NCI-H226 (cell line): ENCODE measurements at places on chromosomes 16 and 17.

GRCh38 chr16:20707461-20707860 lies 10.0 kb upstream of the ACSM1 start:
- no peak for DNase-seq

GRCh38 chr16:83717308-83717707 lies 90.5 kb upstream of the HSBP1 start:
- no peak for DNase-seq

GRCh38 chr16:6374821-6375220 lies 957.8 kb upstream of the RBFOX1 start:
- DNase-seq = no peak

- DNase-seq = peak; percentile 77
These were observed 8.6 kb downstream of the ARHGAP17 start for GRCh38 chr16:25006504-25007056.

DNA sequence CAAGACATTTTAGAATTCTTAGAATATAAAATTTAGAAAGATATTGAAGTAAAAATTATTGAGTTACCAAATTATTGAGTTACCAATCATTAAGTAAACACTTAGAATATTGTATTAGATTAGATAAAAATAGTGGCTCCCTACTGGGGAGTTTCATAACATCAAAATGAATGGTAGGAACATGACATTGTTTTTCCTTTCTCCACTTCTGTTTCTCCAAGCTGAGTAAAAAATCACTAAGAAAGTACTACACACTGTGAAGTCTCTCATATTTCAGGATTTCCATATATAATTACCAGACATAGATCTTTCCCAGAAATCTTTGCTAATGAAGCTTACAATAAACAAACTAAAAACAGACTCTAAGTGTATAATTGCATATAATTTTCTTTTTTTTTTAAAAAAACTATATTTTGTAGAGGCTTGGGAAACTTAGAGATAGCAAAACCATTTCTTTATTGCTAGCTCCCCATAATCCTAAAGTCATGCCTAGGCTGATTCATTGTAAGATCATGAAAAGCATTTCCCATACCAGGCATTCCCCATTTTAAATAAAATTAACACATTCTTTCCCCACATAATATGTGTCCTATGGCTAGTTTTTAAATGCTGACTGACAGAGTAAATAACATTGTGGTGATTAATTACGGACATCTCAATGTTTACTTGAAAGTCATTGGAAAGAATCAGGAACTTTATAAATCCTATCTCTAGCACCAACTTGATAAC lies 1408.7 kb upstream of the GOT2 start:
- no peak for DNase-seq

- DNase-seq = no peak
These were observed 15.9 kb downstream of the ST6GALNAC2 start for GRCh38 chr17:76569607-76570279.

GRCh38 chr17:82343560-82343959 lies 10.0 kb upstream of the SECTM1 start:
- DNase-seq = no peak

DNA sequence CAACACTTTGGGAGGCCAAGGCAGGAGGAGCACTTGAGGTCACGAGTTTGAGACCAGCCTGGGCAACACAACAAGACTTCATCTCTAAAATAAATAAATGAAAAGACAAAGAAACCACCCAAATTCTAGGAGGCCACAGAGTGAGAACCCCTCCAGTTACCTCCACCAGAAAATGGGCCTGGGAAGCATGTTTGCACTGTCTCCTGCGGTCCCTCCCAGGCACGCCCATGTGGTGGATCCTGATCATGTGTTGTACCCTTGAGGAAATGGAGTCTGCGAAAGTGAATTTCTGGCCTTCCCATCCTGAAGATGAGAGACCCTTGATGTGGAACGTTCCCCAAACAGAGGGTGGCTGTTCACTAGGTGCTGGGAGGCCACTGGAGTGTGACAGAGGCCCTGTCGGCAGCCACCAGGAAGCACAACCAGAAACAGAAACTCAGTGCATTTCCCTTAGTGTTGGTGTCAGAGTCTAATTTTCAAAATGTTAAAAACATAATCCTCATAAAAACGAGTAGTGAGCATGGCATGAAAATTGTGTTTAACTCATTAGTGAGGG lies 19.2 kb upstream of the USP22 start:
- no peak for DNase-seq

DNA sequence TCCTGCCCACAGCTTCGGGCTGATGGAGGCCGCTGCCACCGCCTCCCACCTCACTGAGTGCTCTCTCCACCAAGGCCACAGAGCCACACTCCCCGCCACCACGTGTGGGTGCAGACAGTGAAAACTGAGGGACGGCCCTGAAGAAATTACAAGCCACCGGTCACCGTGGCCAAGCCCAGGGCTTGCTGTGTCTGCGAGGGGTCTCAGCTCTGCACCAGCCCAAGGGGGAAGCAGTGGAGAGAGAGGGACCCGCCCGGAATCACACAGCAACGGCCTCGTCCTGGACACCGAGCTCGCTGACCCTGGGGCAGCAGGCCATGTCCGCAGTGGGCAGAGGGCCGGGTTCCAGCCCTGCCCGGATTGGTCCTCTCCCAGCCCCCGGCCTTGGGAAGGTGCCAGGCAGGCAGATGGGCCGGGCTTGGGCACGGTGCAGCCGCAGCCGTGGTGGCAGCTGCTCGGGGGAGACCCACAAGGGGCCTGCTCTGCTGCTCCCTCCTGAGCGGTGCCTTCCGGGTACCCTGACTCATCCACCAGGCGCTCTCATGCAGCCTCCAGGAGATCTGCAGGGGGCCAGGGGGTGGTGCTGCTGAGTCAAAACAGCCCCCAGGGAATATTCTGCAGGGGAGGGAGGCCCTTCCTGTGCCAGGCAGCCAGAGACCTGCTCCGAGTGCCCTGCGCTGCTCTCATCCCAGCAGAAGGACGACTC lies 52.0 kb downstream of the CBFA2T3 start:
- DNase-seq = peak; percentile 85

GRCh38 chr17:74374858-74375257 lies 7.6 kb downstream of the GPR142 start:
- no peak for DNase-seq

DNA sequence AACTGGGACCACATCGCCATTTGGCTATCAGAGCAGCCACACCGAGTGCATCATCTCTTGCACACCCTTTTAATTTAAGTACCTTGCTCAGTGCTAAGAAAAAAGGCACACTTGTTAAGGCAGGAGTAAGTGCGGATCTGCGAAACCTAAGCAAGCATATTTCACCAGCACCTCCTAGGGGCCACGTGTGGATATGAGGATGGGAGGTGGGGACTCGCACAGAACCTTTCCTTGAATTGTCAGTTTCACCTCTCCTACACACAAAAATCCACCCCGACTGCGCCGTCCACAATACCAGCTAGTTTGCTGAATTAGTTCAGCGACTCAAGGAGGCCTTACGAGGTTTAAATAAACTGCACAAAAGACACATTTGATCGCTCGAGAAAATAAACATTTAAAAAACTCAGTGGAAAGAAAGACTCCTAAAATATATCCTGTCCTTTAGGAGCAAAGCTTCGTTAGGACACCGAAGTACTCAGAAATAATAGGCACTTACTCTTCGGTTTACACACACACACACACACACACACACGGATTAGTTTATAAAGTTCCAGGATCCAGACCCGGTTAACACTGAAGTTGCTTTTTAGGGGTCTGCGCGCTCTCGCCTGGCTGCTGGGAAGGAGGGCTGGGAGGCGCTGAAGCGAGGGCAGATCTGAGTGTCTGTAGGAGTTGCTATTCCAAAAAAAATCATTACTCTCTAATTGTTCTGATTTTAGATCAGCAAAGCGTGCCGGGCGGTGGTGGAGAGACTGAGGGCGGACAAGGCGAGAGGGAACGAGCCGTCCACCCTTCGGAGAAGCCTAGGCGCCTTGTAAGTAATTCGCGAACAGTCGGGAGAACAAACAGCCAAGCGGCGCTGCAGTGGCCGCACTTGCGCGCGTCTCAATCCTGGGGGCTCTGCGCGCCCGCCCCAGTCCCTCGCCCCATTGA lies 1.0 kb upstream of the KCNJ2 start:
- DNase-seq = no peak

GRCh38 chr17:9268546-9268945 lies 247.2 kb downstream of the NTN1 start:
- no peak for DNase-seq

GRCh38 chr17:33901085-33901484 lies 354.0 kb upstream of the CCL2 start:
- DNase-seq = no peak

- DNase-seq = no peak
These were observed 73.9 kb downstream of the AMFR start for GRCh38 chr16:56351481-56351880.

GRCh38 chr17:80645706-80646325 lies 101.2 kb downstream of the RPTOR start:
- no peak for DNase-seq

DNA sequence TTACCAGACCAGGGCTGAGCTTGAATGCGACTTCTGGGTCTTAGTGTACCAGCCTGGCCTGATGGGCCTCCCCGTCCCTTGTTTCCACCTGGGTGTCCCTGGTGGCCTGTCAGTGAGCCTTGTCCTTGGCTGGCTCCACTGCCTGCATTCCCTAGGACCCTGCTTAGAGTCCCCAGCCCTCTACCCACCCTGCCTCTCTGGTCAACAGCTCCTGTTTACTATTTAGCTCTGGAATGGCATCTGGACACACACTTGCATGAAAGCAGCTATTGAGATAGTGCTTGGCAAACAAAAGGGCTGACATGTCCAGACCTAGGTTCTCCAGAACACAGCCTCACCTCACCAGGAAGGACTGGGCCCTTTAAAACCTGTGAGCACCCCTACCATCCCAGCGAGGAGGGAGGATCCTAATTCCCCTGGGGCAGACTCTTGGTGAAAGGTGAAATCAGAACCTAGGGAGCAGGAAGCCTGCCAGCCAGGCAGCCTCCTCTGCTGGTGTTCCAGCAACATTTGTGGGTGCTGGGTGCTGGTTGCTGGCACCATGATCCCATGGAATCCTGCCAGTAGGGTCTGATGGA lies 38.8 kb downstream of the RAI1 start:
- DNase-seq = no peak

DNA sequence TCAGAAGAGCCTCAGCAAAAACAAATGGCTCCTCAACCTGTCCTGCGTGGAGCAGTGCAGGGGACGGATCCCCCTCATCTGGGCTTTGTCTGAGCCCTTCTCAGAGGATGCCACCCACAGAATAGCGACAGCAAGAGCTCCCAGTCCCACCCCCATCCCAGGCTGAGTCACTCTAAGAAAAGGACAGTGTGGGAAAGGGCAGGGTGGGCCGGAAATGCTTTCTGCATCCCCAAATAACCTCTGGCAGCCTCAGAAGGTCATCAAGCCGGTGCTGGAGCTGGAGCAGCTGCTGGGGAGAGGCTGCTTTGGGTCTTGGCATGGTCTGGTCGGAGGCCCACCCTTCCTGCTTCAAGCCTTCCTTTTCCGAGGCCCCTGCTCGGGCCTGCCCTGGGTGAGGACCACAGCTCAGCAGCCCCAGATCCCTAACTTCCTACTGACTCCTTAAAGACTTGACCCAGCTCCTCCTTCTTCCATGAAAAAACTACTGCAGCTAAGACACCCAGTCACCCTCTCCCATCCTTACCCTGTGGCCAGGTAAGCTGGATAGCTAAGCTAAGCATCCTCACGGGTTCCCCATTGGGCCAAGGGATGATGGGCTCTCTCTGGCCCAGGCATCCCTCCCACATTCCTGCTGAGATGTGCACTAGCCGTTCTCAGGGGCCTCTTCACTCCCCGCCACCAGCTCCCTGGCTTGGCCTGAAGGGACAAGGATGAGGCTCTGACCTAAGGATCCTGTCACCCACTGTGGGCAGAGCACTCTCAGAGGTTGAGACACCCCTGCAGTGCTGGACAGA lies 8.7 kb downstream of the SLC12A4 start:
- no peak for DNase-seq

DNA sequence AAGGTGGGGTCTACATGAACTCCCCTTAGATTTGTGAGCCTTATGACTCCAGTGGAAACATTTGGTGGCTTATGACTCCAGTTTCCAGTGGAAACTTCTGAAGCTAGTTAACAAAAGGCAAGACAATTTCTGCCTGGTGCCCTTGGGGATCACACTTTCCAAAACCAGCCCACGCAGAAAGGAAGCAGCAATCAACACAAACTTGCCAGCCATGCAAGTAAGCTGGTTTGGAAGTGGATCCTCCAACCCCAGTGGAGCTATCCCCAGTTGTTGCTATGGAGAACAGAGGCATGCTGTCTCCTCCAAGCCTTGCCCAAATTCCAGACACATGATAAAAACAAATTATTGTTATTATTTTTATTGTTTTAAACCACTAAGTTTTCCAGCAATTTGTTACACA lies 130.9 kb downstream of the CDH11 start:
- no peak for DNase-seq

GRCh38 chr17:7466318-7466638 lies 13.2 kb downstream of the ZBTB4 start:
- no peak for DNase-seq

GRCh38 chr16:22366889-22367288 lies 7.5 kb downstream of the CDR2 start:
- no peak for DNase-seq

DNA sequence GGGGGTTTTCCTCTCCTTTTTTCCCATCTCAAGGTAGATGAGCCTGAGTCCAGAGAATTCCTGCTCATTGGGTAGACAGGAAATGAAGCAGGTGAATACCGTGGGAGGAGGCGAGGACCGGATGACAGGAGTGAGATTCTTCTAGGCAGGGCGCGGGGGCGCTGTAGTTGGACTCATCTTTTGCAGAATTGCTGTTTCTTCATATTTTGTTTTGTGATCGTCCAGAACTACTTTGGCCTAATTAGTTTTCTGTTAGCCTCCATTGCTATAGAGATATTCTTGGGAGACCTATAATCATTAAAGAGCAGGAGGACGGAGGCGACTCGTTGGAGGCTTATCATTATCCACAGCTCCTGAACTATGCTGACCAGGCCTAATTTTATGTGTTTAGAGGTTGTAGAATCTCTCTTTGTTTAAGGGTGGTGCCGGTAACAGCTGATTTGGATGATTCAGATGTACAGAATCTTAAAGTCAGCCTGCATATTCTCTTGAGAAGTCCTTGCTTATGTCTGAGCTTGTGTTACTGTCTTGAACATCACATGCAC lies 650 bp downstream of the ATP6V0A1 start:
- peak; percentile 59 for DNase-seq

- DNase-seq = no peak
These were observed 143.7 kb downstream of the ABCC12 start for GRCh38 chr16:48011878-48012658.

GRCh38 chr16:15618392-15618791 lies 24.6 kb downstream of the MARF1 start:
- peak; percentile 84 for DNase-seq

DNA sequence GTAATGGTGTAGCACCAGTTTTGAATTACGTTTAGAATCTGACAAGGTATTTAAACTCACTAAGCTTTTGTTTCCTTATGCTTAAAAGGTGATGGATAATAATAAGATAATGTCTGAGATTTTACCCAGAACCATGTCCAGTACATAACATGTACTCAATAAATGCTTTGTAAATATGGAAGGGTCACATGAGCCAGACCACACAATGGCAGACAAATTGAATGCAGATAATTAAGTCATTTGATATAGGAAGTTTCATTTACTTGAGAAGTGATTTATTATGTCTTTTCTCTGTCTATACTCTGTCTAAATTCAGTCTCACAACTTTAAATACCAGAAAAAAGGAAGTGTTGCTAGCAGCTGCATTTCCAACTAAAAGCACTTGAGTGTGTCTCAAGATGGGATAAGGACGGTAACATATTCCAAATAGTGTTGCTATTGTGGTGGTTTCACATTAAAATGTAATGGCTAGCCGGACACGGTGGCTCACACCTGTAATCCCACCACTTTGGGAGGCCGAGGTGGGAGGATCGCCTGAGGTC lies 52.5 kb upstream of the DHX40 start:
- no peak for DNase-seq
